Sigmoid colon (tissue), 7 donors: ENCODE measurements at places on chromosomes 7 and 10.

DNA sequence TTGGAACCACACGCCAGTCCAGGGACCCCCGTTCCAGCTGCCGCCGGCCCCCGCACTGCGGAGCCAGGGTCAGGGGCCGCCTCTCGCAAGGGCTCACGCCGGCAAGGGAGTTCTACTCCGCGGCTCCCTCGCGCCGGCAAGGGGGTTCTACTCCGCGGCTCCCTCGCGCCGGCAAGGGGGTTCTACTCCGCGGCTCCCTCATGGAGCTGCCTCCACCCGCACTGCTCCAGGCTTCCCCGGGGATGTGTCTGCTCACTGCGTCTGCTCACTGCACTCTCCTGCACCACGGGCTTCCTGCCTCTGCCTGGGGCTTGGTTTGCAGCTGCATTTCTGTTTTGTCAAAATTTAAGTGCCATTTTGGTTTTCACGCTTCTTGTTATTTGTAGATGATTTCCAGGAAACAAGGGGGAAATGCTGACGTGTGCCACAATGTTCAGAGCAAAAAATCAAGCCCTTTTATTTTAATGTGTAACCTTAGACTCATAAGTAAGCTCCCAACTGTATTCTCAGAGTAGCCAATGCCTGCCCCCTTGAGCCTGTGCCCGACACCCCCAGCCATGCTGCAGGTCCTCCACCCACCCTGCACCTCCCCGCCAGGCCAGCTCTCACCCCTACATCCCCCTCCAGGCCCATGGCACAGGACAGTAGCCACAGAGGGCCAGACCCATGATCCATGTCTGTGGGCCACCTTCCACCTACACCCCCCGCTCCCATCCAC is 246.2 kb downstream of the MAD1L1 start:
- H3K27ac ChIP-seq = no peak overlapping the region
- DNase-seq = no peak
- no peaks in the 10 kb centered on the region for H3K36me3 ChIP-seq
- no peak overlapping the region for H3K4me3 ChIP-seq

DNA sequence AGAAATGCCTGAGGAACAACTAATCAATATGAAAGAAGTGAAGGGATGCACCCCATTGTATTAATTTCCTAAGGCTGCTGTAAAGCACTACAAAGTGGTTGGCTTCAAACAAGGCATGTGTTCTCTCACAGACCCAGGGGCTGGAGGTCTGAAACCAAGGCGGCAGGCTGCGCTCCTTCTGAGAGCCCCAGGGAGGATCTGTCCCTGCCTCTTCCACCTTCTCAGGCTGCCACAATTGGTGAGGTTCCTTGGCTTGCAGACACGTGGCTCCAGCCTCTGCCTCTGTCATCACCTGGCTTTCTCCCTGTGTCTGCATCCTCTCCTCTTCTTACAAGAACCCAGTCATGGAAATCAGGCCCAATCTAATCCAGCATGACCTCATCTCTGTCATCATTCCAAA is 110.1 kb downstream of the TNS3 start:
- no peak for DNase-seq
- H3K27ac ChIP-seq = no peak overlapping the region
- no peak overlapping the region for H3K4me3 ChIP-seq
- H3K36me3 ChIP-seq = no peaks in the 10 kb centered on the region
- no peaks in the 10 kb centered on the region for H3K27me3 ChIP-seq
- H3K4me1 ChIP-seq = peaks cover 12% of the 10 kb centered on the region

GRCh38 chr7:114590298-114590697 is 175.7 kb downstream of the FOXP2 start:
- no peaks in the 10 kb centered on the region for H3K27me3 ChIP-seq
- H3K27ac ChIP-seq = no peak overlapping the region
- no peaks in the 10 kb centered on the region for H3K4me1 ChIP-seq
- no peak for DNase-seq
- H3K4me3 ChIP-seq = no peak overlapping the region

DNA sequence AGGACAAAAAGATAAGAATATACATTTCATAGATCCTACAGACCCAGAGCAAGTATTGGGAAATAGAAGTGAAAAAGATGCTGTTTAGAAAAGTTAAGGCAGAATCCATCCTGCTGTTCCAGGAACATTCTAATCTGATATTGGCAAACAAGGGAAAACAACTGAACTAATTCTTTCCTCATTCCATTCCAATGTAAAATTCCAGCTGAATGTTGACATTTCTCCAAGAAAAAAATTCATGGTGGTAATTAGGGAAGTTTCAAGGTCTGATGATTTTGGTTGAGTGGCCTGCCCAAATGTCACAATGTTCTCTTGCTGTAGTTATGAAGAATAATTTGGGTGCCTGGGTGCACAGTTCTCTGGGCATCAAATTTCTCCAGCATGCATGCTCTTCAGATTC is 15.2 kb downstream of the PIP start:
- no peaks in the 10 kb centered on the region for H3K27me3 ChIP-seq
- H3K4me1 ChIP-seq = no peaks in the 10 kb centered on the region
- DNase-seq = no peak
- no peak overlapping the region for H3K27ac ChIP-seq
- no peaks in the 10 kb centered on the region for H3K36me3 ChIP-seq
- no peak overlapping the region for H3K4me3 ChIP-seq

DNA sequence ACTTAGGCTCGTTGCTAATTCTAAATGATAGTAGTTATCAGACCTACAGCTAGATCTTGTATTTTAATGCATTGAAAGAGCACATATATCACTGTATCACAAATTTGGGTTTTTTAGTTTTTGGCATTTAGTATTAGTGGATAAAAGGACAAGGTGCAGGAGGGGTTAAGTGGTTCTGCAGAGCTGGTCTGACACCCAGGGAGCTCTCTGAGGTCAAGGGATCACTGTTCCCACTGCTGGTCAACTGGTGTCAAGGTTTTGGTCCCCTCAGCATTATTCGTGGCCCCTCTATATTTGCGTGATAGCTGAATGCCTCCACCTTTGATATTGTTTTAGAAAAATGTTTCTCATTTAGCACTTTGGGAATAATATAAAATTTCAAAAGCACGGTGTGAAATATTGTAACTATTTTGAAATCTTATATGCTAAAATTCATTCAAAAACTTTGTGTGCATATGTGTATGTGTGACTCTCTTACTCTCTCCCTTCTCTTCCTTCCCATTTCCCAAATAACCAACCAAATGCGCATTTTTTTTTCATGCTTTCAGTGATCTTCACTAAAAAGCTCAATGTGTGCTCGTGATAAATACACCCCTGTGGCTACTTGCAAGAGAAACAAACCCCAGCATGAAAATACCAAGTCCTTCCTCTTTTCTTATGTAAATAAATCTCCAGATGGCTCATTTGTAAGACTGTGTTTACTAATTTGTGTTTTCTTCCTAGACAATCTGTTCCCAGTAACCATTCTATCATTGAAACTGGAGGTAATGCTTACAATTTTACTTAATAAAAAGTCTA is 309.2 kb downstream of the FGFR2 start:
- H3K4me1 ChIP-seq = peaks cover 41% of the 10 kb centered on the region
- H3K27ac ChIP-seq = no peak overlapping the region
- no peak for DNase-seq
- no peak overlapping the region for H3K4me3 ChIP-seq
